Large intestine (tissue), 12 donors: ENCODE measurements at places on chromosomes 2 and 18. TPM values are rescaled to one million over a fixed set of nuclear protein-coding genes. Genes with fewer than 3 reads are reported as not detected.

The ANO7 gene
- polyA plus RNA-seq, result 31.7 TPM

- no peak for DNase-seq
Observed at GRCh38 chr18:57915248-57915647, 112.1 kb upstream of the ATP8B1 start.

GRCh38 chr2:85976106-85976920, 87.5 kb upstream of the ST3GAL5 start:
- no peak for DNase-seq

DNA sequence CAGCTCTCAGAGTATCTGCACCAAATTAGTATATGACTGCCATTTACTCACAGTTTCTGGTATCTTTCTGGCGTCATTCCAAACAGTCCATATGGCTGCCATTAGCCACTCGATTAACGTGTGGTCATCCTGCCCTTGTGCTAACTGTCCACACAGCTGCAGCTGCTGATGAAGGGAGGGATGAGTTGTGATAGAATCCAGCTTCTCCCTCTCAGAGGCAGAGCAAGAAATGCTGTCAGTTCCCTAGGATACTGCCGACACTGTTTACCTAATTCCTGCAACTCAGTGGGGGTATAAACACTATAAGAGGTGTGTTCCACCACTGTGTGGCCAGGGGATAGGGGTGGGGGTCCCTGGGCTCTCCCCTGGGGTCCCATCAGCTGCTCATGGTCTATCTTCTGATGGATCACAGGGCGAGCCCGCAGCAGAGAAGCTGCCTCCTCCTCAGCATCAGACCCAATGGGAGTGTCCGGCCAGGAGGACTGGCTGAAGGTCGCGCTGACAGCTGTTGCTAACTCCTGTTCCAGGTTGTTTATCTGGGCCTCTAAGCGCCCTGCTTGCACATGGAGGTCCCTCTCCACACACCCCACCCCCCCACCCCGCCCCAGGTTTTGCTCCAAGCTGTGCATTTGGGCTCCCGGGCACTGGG, 17.3 kb upstream of the KLHL23 start:
- DNase-seq, result peak; percentile 54

DNA sequence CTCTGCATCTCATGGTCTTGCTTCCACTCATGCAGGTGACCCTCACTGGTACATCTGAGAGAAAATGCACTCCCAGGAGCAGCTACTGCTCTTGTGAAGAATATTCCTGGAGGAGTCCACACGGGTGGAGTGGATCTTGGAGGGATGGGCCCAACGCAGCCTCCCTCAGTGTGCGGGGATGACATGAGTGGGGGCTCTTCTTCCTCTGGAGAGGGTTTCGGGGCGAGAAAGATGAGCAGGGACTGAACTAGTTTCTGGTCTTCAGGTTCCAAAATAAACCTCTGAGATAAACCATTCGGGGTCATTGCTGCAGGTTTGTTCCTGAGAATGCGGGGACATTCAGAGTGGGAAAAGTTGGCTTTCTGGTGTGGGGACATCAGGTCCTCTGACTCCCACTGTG, 39.1 kb downstream of the COPS8 start:
- DNase-seq, result no peak

DNA sequence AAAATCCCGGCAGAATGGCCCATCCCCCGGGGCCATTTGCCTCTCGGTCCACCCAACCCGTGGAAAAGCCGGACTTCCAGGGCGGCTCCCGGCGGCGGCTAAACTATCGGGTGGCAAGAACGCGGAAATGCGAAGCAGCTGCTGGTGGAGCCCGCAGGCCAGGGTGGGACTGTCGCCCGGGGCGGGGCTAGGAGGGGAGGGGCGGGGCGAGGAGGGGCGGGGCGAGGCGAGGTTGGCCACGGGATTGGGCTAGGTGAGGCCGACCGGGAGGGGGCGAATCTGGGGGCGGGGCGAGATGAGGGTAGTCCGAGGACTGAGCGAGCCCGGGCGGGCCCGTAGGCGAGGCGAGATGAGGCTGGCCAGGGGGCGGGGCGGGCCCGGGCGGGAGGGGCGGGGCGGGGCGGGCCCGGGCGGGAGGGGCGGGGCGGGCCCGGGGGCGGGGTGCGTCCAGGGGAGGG, 315 bp upstream of the SLC66A3 start:
- DNase-seq, result peak; percentile 93
